SK-N-SH (cell line): ENCODE measurements at places on chromosomes 7 and 10.

GRCh38 chr10:115214829-115215228, 121.7 kb downstream of the ATRNL1 start:
- DNase-seq, result peak; percentile 0
- no peaks in the 10 kb centered on the region for H3K4me1 ChIP-seq
- H3K27me3 ChIP-seq, result no peaks in the 10 kb centered on the region
- no peak overlapping the region for H3K4me3 ChIP-seq
- H3K36me3 ChIP-seq, result no peaks in the 10 kb centered on the region

- H3K27ac ChIP-seq, result no peak overlapping the region
- H3K4me3 ChIP-seq, result no peak overlapping the region
- no peak for DNase-seq
- H3K27me3 ChIP-seq, result no peaks in the 10 kb centered on the region
These were observed 19.2 kb upstream of the SEC61G start for GRCh38 chr7:54778166-54778565.

- H3K27me3 ChIP-seq, result no peaks in the 10 kb centered on the region
- no peak for DNase-seq
- H3K27ac ChIP-seq, result no peak overlapping the region
- H3K4me3 ChIP-seq, result no peak overlapping the region
- no peaks in the 10 kb centered on the region for H3K36me3 ChIP-seq
These were observed 327.6 kb upstream of the COBL start for GRCh38 chr7:51644216-51644615.

DNA sequence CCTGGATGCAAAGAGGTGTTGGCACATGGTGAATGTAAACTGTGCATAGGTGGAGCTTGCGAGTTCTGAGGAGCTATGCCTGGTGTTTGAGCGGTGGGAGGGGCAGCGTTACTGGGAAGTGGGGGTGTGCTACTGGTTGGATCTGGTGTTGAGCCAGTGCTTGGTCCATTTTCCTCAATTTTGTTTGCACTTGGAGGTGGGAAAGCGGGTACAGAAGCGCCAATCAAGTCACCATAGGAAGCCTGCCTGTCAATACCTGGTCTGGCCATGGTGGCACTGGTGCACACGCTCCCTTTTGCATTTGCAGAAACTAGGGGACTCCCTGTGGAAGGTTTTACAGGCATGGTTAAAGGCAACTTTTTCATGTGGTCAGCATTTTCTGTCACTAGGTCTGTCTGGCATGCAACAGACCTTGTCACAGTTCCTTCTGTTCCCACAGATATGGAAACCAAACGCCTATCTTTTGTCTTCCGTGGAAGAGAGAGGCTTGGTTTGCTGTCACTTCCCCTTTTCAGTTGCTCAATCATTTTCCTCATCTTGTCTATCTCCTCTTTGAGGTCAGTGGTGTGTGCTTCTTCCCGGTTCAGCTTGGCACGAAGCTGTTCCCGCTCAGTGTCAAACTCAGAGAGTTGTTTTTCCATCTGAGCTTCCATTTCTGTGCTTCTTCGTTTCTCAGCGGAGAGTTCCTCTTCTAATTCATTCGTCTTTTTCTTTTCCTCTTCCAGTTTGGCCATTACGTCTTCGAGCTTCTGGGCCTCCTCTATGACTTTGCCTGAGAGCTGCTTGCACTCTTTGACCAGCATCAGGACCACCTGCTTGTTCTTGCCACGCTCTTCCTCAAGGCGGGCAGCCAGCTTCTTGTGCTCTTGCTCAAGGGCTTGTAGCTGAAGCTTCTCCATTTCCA, 81.1 kb downstream of the CTTNBP2 start:
- no peaks in the 10 kb centered on the region for H3K36me3 ChIP-seq
- H3K27me3 ChIP-seq, result peaks cover 15% of the 10 kb centered on the region; the same call in 1 of the 2 replicates
- DNase-seq, result no peak

DNA sequence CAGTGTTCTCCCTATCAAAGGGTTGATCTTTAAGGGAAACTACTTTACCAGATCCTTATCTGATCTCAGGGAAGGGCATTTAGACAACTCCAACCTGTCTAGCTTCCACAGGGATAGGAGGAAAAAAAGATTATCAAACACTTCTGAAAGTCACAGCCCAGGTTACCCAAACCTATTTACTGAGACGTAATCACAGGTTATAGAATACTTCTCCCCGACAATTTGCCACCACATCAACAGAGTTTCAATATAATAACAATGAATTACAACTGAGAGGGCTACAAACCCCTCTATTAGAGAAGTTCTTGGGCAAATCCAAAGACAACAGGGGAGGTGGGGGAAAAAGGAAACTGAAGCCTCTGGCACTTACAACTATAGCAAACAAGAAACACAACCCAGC, 26.3 kb downstream of the CFAP70 start:
- H3K4me1 ChIP-seq, result no peaks in the 10 kb centered on the region
- no peaks in the 10 kb centered on the region for H3K36me3 ChIP-seq
- no peak overlapping the region for H3K27ac ChIP-seq
- H3K4me3 ChIP-seq, result no peak overlapping the region
- DNase-seq, result no peak
- H3K27me3 ChIP-seq, result no peaks in the 10 kb centered on the region

DNA sequence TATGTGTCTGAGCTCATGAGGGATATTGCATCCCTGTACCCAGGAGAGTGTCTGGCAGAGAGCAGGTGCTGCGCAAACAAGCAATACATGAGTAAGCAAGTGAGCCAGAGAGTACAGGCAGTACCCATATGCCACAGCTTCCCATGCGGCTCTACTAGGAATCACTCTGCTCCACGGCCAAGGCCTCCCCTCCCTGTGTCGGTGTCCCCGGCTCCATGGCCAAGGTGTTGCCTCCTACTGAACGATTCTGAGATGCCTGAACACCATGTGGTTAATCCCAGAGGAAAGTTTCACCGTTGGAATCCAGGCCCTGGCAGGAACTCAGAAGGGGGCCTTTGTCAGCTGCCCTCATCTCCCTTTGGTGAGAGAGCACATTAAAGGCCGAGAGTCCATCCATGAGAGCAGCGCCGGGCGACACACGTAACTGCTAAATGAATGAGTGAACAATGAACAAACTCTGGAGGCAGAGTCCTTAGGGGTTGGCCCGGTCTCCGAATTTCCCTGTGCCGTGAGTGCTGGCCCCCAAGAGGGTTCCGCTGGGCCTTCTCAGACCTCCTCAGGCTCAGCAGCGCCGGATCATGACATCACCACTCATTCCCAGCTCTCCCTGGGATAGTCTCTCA, 136.0 kb upstream of the FAM20C start:
- no peak overlapping the region for H3K27ac ChIP-seq
- no peaks in the 10 kb centered on the region for H3K4me1 ChIP-seq
- no peak overlapping the region for H3K4me3 ChIP-seq
- H3K36me3 ChIP-seq, result no peaks in the 10 kb centered on the region
- peaks cover 8% of the 10 kb centered on the region; the same call in 1 of the 2 replicates for H3K27me3 ChIP-seq
- no peak for DNase-seq

- peaks cover 10% of the 10 kb centered on the region for H3K27me3 ChIP-seq
- no peaks in the 10 kb centered on the region for H3K4me1 ChIP-seq
- no peaks in the 10 kb centered on the region for H3K36me3 ChIP-seq
These were observed 81.4 kb downstream of the ABCB5 start for GRCh38 chr7:20696803-20697333.

DNA sequence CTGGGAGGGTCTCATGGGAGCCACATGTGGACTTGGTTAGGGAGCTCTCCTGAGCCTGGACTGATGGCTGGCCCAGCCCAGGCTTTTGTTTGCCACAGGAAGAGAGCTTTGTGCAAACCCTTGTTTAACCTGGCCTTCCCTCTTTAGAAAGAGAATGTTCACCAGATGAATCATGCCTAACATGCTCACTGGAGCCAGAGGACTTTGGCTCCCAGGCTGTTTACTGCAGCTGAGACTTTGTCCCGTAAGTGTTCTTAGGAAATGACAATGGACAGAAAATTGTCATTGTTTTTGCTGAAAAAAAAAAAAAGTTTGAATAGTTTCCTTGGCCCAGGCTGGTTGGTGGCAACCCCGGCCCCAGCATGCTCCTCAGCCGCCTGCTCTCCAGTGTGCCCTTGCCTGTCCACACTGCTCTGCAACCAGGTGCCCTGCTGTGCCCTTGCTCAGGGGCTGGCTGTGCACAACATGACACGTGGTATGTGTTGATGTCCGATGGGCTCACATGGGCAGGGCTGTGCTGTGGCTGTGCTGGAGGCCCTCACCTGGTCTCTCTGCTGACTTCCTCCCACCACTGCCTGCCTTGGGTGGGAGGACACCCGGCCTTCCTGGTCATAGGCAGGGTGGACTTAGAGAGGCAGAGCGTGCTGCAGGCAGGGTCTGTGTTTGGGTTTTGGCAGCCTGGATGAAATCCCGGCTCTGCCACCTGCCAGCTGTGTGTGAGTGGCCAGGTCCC, 215.3 kb upstream of the ZNF32 start:
- H3K4me3 ChIP-seq, result no peak overlapping the region
- peaks cover 9% of the 10 kb centered on the region; the same call in 1 of the 2 replicates for H3K4me1 ChIP-seq
- peak overlapping the region; percentile 77 for H3K27ac ChIP-seq
- no peaks in the 10 kb centered on the region for H3K27me3 ChIP-seq
- no peaks in the 10 kb centered on the region for H3K36me3 ChIP-seq
- no peak for DNase-seq

DNA sequence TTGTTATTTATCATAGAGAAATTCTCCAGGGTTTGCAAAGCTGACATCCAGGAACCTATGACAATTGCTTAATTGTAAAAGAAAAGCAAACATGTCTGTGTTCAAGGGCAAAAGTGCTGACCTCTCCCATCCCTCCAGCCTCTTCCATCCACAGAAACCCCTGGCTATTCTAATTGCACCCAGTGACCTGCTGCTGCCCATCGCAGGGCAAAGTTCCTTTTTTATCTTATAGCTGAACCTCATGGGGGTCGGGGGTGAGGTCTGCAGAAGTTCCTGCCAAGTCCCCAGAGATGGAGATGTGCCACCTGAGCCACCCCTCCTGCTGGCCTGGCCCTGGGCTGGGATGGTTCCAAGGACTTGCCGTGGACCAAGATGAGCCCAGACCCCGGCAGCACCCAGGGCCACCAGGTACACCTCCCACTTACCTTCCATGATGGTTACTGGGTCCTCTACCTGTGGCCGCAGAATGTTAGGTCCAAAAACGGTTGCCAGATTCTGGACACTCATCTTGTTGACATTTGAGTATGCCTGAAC, 146.5 kb downstream of the MAPK8 start:
- peaks cover 37% of the 10 kb centered on the region; the same call in 1 of the 2 replicates for H3K4me1 ChIP-seq
- H3K27me3 ChIP-seq, result no peaks in the 10 kb centered on the region
- no peak for DNase-seq
- peaks cover 8% of the 10 kb centered on the region; the same call in 1 of the 2 replicates for H3K36me3 ChIP-seq
- no peak overlapping the region for H3K4me3 ChIP-seq

DNA sequence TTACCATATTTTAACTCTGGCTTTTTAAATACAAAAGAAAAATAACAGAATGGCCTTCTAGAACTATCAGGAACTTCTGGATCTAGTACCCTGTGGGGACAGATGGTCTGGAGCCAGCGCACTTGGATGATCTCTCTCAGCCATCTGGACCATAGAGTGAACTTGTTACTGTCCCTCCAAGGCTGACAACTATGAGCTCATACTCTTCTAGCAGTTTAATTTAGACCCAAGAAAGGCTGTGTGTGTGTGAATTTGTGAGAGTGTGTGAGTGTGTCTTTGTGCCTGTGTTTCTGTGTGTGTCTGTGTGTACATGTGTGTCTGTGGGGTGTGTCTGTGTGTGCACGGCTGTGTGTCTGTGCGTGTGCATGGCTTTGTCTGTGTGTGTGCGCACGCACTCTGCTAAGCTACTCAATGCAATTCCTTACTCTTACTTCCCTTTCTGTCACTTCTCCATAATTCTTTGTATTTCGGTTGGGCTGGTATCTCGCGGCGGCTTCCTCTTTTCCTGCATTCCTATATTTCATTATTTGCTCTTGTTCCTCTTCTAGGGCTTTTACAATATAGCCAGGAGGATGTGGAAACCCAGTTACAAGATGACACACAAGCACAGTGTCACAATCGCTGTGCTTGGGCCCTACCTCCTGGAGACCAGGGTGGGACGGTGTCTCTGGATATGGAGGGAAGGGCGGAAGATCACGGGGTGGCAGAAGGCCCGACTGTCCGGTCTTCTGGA, 51.9 kb downstream of the IKZF1 start:
- H3K27ac ChIP-seq, result no peak overlapping the region
- no peak overlapping the region for H3K4me3 ChIP-seq
- H3K36me3 ChIP-seq, result no peaks in the 10 kb centered on the region
- 0 out of 2 replicates have a peak, but pooled peaks cover 4% of the 10 kb centered on the region for H3K27me3 ChIP-seq
- H3K4me1 ChIP-seq, result no peaks in the 10 kb centered on the region
- DNase-seq, result no peak

- H3K36me3 ChIP-seq, result no peaks in the 10 kb centered on the region
- H3K27me3 ChIP-seq, result no peaks in the 10 kb centered on the region
- no peak overlapping the region for H3K4me3 ChIP-seq
- no peak for DNase-seq
- no peaks in the 10 kb centered on the region for H3K4me1 ChIP-seq
These were observed 196.2 kb downstream of the PLXNA4 start for GRCh38 chr7:132380059-132380458.

DNA sequence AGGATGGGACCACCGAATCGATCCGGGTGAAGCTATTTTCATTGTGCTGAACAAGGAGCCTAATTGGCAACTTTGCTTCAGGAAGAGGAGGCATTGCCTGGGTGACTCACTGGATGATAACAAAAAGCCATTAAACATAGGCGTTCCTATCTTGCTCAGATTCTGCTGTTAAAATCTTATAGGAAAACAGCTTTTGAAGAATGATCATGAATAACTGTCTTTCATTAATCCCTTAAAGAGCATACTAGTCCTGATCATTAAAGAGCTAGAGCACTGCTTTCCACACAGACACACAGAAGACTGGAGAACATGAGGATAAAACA, 174.2 kb upstream of the IMMP2L start:
- H3K36me3 ChIP-seq, result peaks cover 12% of the 10 kb centered on the region
- H3K27ac ChIP-seq, result no peak overlapping the region; the same call in 1 of the 2 replicates
- no peaks in the 10 kb centered on the region for H3K4me1 ChIP-seq
- no peaks in the 10 kb centered on the region for H3K27me3 ChIP-seq
- H3K4me3 ChIP-seq, result no peak overlapping the region

- H3K4me1 ChIP-seq, result no peaks in the 10 kb centered on the region
- H3K27me3 ChIP-seq, result no peaks in the 10 kb centered on the region
- H3K36me3 ChIP-seq, result no peaks in the 10 kb centered on the region
- no peak overlapping the region for H3K4me3 ChIP-seq
These were observed 121.5 kb downstream of the POLR1F start for GRCh38 chr7:19587291-19587690.
